Stimulated activated CD8-positive, alpha-beta memory T cell treated with anti-CD3 and anti-CD28 coated beads, Interleukin-15, amount 100 ng/mL, for 1 hour (primary cell): ENCODE measurements at places on chromosomes 7 and 10.

- DNase-seq = no peak
These were observed 38.1 kb downstream of the TSPAN12 start for GRCh38 chr7:120819861-120820260.

DNA sequence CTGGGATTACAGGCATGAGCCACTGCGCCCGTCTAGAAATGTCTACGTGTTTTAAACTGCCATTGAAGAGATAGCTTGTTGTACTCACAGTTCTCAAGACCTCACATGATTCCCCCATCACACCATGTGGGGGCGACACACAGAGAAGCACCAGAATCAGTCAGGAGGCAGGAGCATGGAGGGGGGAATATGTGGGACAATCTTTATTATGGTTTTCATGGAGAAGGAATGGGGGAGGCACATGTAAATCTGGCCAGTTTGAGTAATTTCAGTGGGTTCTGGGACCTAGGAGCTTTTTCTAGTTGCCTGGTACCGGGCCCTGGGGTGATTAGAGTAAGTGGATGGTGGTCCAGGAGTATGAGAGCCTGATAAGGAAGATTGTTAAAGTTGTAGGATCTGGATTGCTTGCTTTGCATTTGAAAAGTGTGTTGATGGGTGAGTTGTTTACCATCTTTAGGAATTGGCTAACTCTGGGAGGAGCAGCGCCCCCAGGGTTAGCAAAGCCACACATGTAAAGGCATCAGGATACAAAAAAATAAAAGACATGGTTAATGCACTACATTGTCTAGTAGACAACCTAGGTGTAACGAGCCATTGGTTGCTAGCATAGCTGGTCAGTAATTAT, 85.4 kb upstream of the SLC13A1 start:
- no peak for DNase-seq

DNA sequence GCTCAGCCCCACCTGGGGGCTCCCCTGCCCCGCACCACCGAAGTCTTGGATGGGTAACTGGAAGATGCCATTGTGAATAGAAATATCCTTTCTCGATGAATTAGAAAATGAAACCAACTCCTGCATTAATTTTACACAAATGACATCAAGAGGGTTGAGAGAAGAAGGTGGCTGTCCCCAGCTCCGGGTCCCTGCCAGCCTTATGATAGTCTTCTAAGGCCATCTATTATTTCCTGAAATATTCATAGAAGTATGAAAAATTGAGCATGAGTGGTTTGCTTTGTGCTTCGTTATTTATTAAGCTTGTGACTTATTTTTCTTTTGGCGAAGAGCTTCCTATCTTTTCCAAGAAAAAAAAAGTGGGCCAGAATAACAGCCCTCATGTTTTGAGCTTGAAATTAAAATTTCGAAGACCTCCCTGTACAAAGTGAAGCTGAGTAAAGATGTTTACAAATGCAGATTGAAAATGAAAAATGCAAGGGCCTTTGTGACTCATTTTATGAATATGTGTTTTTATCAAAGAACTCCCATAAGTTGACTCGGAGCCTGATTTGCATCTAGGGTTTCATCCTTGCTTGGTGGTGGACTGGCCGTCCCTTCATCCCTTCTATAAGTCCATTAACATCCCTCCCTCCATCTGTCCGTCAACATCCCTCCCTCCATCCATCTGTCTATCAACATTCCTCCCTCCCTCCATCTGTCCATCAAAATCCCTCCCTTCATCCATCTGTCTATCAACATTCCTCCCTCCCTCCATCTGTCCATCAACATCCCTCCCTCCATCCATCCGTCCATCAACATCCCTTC, 20.5 kb upstream of the CFAP46 start:
- DNase-seq = no peak

DNA sequence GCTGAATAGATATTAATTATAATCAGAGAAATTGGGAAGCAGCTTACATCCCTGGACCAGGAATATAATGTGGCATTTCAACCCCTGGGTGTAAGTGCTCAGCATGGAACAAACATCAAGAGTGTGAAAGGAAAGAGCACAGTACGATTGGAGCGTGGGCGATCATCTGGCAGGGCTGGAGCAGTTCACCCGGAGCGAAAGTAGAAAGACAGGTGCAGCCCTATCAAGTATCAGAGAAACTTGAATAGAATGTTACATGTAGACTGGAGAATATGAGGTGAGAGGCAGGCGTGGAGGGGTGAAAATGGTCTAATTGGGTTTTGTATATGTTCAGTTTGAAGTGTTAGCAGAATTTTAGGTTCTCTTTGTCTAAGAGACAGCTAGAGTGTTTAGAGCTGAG, 303.0 kb downstream of the MDFIC start:
- no peak for DNase-seq

DNA sequence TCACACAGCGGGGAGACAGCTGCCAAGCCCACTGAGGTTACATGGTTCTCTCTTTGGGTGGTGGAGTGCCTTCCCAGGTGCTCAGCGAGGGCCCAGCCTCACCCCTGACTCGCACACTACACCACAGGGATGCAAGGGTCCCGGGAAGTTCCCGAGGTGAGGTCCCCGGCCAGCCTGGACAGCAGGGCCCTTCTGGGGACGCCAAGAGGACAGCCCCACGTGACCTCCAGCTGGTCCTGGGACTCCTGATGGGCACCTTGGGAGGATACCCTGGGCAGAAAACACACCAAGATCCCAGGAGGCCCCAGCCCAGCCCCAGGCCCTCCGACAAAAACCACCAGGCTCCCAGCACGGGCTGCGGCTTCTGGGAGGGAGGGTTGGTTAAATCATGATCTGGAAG, 8.3 kb downstream of the MICALL2 start:
- DNase-seq = no peak

DNA sequence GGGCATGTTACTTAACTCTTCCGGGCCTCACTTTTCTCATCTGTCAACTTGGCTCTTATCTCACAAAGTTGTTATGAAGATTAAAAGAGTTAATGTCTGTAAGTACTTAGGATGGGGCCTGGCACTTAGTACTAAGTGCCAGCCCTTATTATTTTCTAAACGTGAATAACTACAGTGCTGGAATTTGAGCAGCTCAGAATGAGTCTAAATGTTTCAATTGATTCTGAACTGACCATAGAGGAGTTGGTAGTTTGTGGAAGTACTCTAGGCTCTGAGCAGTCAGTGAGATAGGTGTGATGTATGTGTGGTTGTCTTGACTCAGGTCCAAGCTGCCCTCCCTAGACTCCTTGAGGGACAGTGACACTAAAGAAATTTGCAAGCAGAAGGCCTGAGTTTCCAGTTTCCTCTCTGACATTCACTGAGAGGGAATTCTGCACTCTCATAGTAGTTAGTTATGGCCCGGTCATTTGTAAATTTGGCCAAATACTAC, 18.5 kb upstream of the JAZF1 start:
- DNase-seq = no peak

- DNase-seq = no peak
These were observed 96.8 kb downstream of the CDK14 start for GRCh38 chr7:90692947-90693346.

DNA sequence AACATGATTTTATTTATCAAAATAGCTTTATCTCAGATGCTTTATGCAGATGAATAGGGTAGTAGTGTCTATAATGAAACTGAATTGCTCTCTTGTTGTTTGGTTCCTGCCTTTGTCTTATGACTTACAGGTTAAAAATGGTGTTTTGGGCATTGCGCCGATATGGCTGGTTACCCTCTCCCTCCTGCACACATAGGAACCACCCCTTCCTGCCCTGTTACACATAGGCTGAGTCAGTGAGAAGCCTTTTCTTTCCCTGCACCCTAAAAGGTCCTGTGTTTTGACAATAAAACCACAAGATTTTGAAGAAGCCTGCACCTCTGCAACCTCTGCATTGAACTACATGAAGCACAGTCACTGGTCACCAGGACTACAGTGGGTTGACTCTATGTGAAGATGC, 655.8 kb upstream of the ANKRD30A start:
- no peak for DNase-seq

DNA sequence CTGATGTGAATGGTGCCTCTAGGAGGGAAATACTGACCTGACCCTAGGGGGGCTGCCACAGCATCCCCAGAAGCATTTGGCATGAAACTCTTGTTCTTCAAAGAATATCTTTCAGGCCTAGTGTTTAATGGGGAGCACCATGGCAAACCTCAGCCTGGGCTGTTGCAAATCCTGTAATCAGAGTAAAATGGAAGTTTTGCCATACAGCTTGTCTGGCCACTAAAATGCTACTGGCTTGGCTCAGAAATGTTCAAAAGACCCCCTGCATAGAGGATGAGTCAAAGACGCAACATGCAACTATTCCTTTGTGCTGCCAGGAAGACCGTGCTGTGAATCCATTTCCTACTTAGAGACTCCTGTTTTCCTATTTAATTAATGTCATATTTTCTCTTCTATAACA, 26.7 kb downstream of the HECW1 start:
- no peak for DNase-seq

DNA sequence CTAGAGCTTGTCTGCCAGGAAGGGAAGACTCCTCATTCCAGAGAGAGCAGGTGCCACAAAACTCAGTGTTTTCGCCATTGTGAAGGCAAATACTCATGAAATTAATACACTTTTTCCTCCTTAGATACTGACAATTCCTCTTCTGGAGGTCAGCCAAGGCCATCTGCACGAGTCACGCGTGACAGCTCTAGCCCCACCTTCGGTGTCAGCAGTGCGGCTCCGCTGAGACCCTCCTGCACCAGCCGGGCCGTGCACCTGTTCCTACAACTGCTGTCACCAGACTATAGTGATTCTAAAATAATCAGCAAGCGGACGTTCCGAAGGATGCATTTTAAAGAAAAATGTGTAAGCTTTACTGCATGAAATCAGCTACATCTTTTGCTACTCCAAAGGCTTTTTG, 127.7 kb downstream of the DIP2C start:
- DNase-seq = no peak

DNA sequence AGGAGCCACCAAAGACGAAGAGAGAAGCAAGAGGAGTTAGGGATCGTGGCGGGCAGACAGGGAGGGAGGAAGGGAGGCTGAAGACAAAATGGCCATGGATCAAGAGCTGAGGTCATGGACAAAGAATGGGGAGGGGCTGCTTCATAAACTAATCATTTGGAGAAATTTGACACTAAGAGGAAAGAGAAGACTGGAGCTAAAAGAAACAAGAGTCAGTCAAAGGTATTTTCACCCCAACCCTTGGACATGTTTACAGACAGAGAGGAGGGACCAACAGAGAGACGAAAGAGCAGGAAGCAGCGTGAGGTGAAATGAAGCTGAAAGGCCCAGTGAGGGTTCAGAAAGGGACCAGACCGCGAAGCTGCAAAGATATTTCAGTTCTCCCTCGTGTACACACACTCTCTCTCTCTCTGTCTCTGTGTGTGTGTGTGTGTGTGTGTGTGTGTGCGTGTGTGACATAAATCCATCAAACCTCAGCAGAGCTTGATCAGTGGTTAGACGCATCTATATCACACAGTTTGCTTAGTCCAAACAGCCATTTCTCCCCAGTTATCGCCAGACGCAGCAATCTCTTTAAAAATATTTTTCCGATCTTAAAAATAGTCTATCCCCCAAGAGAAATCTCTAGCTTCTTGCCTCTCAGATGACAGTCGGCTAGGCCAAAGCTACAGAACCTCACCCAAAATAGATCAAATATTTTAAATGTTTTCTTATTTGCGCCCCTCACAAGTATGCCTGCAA, 12.5 kb upstream of the CALD1 start:
- no peak for DNase-seq

- no peak for DNase-seq
These were observed 112.5 kb downstream of the WNT2 start for GRCh38 chr7:117210397-117210796.

- DNase-seq = no peak
These were observed 34.1 kb downstream of the LRRC20 start for GRCh38 chr10:70348228-70348850.

- no peak for DNase-seq
These were observed 77.2 kb downstream of the PLXNA4 start for GRCh38 chr7:132499065-132499464.

GRCh38 chr7:7566651-7567611, at the start of gene MIOS:
Gene MIOS, plus strand, starts transcription at chr7:7566884. Its CDS starts 5,592 bp downstream, at chr7:7572476.
- DNase-seq = peak; percentile 53

GRCh38 chr10:58209669-58210068, 58.0 kb downstream of the IPMK start:
- DNase-seq = no peak

DNA sequence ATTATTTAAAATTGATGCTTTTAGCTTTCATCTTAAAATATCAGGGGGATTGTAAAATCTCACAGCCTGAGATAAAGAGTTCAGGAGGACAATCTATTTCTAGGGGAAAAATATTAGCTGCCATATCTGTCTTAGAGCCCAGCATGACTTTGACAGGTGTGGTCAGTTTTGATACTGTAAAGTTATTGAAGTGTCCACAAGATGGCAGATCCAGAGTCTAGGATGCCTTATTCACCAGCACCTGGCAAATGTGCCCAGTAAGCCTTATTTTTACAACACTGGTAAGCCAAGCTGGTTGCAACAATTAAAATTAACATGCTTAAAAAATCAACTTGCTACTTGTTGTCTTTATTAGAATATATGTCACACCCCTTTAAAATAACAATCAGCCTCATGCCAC, 579.3 kb downstream of the SH2D4B start:
- no peak for DNase-seq

- no peak for DNase-seq
These were observed 7.1 kb downstream of the ZSCAN25 start for GRCh38 chr7:99623702-99624447.

GRCh38 chr10:12782537-12782936, 219.0 kb downstream of the CCDC3 start:
- no peak for DNase-seq

DNA sequence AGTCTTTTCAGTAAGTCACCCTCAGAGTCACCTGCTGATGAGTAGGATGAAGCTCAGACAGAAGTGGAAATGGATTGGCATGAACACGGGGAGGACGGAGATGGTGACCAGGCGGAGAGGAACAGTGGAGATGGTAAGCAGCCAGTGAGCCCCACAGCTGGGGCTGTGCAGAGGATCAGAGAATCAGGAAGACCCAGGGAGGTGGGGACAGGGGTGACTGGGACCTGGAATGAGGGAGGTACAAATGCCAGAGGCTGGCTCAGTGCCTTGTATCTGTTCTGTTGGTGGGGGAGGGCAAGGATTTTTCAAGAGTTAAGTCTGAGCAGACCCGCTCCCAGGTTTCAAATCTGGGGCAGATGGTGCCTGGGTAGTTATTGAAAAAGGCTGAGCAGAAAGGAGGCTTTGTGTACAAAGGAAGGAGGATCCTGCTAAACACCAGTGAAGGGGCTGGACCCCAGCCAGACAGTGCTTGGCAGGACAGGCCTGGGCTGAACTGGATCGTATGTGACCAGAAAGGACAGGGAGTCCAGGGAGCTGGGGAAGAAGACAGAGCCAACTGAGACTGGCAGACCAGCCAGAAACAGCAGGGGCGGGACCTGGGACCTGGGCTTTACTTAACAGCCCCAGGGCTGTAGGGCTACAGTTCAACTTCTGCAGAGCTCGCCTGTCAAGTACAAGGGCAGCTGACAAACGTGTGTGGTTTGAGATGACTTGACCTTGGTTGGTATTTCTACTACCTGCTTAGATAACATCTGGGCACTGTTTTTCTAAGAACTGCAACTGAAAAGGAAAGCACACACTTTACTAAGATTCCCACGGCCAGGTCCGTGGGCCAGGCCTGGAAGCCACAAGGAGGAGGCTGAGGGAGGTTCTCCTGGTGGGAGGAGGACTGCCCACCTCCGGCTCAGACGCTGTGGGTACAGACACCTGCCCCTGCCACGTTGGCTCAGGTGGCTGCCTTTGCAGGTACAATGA, 13.2 kb upstream of the FRMPD2 start:
- DNase-seq = no peak
